ENCODE measurements at places on chromosomes 12 and 14.

DNA sequence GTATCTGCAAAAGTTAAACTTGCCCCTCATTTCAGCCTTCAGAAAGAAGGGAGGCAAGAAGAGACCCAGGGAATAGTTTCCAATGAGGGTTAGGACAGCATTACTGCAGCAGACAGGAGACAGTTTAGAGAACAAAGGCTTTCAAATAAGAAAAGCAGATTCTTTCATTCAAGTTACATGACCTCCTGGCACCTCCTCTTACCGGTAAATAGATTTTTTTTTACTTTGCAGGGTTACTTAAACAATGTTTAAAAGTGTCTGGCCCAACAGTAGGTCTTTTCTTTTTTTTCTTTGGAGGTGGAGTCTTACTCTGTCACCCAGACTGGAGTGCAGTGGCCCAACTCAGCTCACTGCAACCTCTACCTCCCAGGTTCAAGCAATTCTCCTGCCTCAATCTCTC is 47.1 kb downstream of the SINHCAF start:
- DNase-seq = no peak

- no peak for DNase-seq
These were observed 33.2 kb upstream of the GALNT16 start for GRCh38 chr14:69226736-69227135.

- DNase-seq = no peak
These were observed 92.5 kb downstream of the DPF3 start for GRCh38 chr14:72801381-72801812.

DNA sequence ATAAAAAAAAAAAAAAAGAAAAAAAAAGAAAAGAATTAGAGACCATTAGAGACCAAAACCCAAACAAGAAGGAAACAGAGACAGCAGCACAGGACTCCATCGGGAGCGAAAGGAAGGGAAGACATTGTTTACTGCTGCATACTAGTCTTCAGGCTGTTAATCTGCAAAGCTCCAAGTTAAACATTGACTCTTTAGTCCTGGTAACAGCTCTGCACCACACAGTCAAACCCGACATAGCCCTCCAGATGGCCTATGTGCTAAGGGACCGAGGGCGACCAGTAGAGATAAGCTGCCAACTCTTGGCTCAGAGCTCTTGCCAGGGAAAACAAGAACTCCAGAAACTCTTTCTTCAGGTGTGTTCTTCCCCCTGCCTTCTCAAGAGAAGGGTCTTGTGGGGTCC is 7.8 kb downstream of the P2RX4 start:
- DNase-seq = no peak

GRCh38 chr12:2247596-2247995 is 194.8 kb downstream of the CACNA1C start:
- DNase-seq = no peak
